GM23248 (cell line): ENCODE measurements at places on chromosomes 5 and 9.

DNA sequence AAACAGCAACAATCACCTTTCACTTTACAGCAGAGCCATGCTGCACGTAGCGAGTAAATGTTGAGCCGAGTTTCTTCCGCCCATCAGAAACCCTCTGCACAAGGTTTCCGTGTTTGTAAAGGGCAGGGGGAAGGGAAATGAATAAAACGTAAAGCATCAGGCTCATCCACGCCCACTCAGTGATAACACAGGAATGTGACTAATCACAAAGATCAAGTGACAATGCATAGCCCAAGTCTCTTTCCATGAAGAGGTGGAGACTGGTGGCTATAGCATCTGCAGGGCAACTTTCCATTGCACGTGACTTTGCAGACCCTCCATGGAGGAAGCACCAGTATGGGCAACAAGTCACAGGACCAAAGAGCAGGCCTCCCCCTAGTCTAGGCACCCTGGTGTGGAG is 56.6 kb downstream of the CAMSAP1 start:
- H3K4me1 ChIP-seq: peaks cover 5% of the 10 kb centered on the region; the same call in 1 of the 2 replicates
- no peak for DNase-seq
- H3K36me3 ChIP-seq: no peaks in the 10 kb centered on the region
- no peaks in the 10 kb centered on the region for H3K27me3 ChIP-seq
- H3K4me3 ChIP-seq: no peak overlapping the region

- H3K27me3 ChIP-seq: no peaks in the 10 kb centered on the region
- H3K27ac ChIP-seq: peak overlapping the region; percentile 91
- no peaks in the 10 kb centered on the region for H3K36me3 ChIP-seq
- DNase-seq: no peak
- peaks cover 35% of the 10 kb centered on the region for H3K4me1 ChIP-seq
These were observed 39.2 kb downstream of the SHC3 start for GRCh38 chr9:89139455-89139854.

GRCh38 chr9:35566417-35566816 is 38.6 kb upstream of the TESK1 start:
- peaks cover 7% of the 10 kb centered on the region for H3K36me3 ChIP-seq
- H3K4me1 ChIP-seq: peaks cover 27% of the 10 kb centered on the region; the same call in 1 of the 2 replicates
- DNase-seq: peak; percentile 74
- H3K4me3 ChIP-seq: no peak overlapping the region
- peak overlapping the region; percentile 30; the same call in 1 of the 2 replicates for H3K27ac ChIP-seq
- no peaks in the 10 kb centered on the region for H3K27me3 ChIP-seq

DNA sequence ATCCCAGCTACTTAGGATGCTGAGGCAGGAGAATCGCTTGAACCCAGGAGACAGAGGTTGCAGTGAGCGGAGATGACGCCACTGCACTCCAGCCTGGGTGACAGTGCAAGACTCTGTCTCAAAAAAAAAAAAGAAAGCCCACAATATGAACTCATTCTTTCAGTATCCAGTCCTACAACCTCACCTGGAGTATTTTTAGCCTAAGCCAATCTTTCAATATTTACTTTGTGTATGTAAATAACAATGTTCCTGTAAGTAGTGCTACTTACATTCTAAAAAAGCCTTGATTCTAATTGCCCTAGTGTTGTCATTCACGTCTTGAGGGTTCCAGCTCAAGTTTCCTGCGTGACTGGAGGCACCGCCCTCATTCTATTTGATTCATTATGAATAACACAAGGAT is 62.0 kb downstream of the BHMT start:
- no peaks in the 10 kb centered on the region for H3K36me3 ChIP-seq
- no peak for DNase-seq
- no peak overlapping the region for H3K27ac ChIP-seq
- H3K27me3 ChIP-seq: no peaks in the 10 kb centered on the region

DNA sequence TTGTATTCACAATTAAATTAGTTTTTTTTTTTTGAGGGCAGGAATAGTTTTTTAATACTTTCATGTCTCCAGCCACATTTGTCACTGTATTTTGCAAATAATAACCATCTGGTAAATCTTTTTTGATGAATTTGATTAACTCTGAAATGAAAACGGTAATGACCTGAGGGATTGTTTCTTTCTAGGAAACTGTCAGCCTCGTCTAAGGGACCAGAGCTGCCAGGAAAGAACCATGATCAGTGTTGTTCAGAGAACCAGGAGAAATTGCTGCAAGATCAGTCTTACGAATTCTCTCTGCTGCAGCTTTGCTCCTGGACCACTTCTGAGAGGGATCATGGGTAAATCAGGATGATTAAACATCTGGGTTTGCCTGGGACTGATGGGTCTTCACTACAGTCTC is 114.5 kb upstream of the TAF11L2 start:
- H3K4me3 ChIP-seq: no peak overlapping the region
- DNase-seq: no peak
- no peaks in the 10 kb centered on the region for H3K36me3 ChIP-seq

DNA sequence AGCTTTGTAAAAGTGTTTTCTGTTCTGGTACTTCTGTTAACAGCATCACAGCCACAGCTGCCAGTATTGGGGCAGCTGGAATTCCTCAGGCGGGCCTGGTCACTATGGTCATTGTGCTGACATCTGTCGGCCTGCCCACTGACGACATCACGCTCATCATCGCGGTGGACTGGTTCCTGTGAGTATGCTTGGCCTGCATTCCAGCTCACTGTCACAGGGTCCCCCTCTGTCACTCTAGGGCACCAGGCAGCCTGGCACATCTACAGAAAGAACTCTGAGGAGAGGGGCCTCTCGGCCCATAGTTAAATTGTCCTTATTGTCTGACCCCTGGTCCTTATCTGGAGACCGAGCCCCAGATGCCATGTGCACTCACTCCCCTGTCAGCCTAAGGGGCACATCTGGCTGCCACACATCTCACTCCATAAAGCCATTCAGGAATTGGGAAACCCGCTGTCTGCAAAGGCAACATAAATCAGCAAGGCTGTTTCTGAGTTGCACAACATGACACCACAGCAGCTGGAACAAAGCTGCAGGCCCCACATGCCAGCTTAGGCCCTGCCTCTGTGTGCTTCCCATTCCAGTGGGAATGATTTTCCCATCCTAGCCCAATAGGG is 77.5 kb downstream of the SLC1A3 start:
- H3K27ac ChIP-seq: 0 out of 2 replicates have a peak overlapping the region, but pooled peaks have one; percentile 17
- H3K27me3 ChIP-seq: no peaks in the 10 kb centered on the region
- DNase-seq: peak; percentile 76
- peaks cover 16% of the 10 kb centered on the region for H3K4me1 ChIP-seq
- no peak overlapping the region for H3K4me3 ChIP-seq

DNA sequence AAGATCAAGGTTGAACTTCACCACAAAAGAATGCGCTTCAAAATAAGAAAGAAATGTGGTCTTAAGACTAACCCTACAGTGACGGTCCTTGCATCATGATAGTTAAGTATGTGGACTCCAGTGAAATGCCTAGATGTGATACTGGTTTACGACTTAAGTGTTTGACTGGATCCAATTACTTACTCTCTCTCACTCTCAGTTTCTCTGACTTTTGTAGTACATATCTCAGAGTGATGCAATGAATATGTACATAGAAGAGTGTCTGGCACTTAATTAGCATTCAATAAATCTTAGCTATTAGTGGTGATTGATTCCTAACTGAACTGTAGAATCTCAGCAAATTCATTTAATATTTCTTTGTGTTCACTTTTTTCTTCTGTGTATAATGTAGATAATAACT is 411.7 kb upstream of the ITGA1 start:
- DNase-seq: no peak
- no peaks in the 10 kb centered on the region for H3K4me1 ChIP-seq
- H3K4me3 ChIP-seq: no peak overlapping the region
- H3K27ac ChIP-seq: no peak overlapping the region

GRCh38 chr9:130095872-130096271 is 42.2 kb downstream of the GPR107 start:
- DNase-seq: no peak
- H3K36me3 ChIP-seq: peaks cover 24% of the 10 kb centered on the region
- H3K4me1 ChIP-seq: no peaks in the 10 kb centered on the region
- no peaks in the 10 kb centered on the region for H3K27me3 ChIP-seq
